ENCODE measurements at places on chromosomes 13 and 19. TPM values are rescaled to one million over a fixed set of nuclear protein-coding genes. Genes with fewer than 3 reads are reported as not detected.
A peak's percentile ranks its signal among the peaks of the same experiment; 100 is the strongest.

- DNase-seq: no peak
Measured at GRCh38 chr19:2492870-2493269, 16.9 kb downstream of the GADD45B start.

DNA sequence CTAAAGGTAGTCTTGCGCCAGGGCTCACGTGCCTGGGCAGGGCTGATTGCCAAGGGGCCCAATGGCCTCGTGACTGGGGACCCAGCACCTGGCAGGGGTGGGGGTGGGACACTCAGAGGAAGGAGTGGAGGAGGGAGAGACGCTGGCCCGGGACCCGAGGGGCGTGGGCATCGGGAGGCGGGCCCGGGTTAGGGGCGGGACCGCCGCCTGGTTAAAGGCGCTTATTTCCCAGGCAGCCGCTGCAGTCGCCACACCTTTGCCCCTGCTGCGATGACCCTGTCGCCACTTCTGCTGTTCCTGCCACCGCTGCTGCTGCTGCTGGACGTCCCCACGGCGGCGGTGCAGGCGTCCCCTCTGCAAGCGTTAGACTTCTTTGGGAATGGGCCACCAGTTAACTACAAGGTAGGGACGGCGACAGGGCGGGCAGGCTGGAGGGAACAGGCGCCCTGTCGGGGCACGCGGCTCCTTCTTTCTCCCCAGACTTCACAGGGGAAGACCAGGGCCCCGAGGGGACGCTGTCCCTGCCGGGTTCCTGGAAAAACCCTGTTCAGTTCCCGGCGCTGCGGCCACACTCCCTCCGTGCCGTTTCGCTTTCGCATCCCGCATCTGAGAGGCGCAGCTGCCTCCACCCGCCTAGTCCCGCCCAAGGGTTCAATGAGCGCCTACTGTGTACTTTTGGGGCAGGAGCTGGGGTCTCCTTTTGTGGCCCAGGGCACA is at the start of gene IFI30:
Gene IFI30 (plus strand): TSS at position 242 of the 717 bp plus-strand sequence. CDS start 29 bp downstream, at position 271.
- peak; percentile 73 for DNase-seq

DNA sequence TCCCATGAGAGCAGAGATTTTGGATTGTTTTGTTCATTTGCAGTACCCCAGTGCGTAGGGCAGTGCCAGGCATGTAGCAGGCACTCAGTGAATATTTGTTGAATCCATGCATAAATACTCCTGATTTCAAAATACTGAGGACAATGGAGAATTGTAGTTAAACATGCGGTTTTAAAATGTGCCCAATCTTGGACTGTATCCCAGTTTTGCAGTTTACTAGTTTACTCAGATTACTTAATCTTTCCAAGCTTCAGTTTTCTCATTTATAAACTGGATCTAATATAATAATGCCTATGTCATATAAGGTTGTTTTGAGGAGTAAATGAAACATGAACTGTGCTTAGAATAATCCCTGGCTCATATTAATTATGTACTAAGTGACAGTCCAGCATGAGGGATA is 39.0 kb downstream of the RCBTB2 start:
- DNase-seq: peak; percentile 60

The GARIN5A gene
- total RNA-seq: 8.6 TPM

DNA sequence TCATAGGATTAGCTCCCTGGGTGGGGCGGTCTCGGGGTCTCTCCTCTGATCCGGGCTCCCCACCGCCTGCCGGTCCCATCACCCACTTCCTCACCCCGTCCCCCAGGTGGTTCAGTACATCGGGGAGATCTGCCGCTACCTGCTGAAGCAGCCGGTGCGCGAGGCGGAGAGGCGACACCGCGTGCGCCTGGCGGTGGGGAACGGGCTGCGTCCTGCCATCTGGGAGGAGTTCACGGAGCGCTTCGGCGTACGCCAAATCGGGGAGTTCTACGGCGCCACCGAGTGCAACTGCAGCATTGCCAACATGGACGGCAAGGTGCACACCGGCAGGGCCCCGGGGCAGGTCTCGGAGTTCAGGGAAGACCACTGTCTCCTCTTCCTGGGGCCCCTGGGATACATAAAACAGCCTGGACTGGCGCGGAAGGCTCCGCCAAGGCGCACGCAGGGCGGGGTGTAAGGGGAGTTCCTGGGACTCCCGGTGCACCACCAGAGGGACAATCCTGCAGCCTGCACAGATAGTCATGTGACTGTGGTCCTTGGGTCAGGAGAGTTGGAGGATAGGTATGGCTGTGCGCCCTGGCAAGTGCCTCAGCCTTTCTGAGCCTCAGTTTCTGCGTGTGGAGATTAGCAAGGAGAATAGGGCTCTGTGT is 14.2 kb upstream of the PGLS start:
- DNase-seq: no peak

The MAB21L1 gene
- 1.2 TPM for total RNA-seq

DNA sequence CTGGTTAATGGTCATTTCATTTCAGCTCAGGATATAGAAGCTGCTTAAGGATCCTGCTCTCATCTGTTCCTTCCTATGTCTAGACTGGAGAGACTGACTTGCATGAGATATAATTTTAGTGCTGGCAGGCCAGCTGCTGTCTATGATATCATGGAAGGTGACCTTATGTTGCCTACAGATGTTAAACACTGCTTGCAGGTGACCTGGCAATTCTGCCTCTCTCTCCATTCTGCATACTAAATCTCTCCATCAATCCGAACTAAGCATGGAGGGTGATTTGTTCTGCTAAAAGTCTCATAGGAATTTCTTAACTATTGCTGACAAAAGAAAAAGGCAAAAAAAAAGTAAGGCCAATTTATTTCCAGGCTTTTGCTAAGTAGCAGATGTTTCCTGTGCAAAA is 81.0 kb downstream of the CCNA1 start:
- no peak for DNase-seq

- no peak for DNase-seq
Measured at GRCh38 chr13:33865945-33866344, 48.0 kb downstream of the RFC3 start.
